Naive thymus-derived CD8-positive, alpha-beta T cell (primary cell): ENCODE measurements at places on chromosomes 3 and 15.

- DNase-seq: no peak
- H3K27me3 ChIP-seq: no peaks in the 10 kb centered on the region
- no peaks in the 10 kb centered on the region for H3K36me3 ChIP-seq
- no peak overlapping the region for H3K4me3 ChIP-seq
- H3K4me1 ChIP-seq: peaks cover 3% of the 10 kb centered on the region
- no peak overlapping the region for H3K27ac ChIP-seq
Observed at GRCh38 chr3:177330779-177331178, 133.5 kb upstream of the TBL1XR1 start.

- peaks cover 69% of the 10 kb centered on the region for H3K4me1 ChIP-seq
- H3K36me3 ChIP-seq: no peaks in the 10 kb centered on the region
- H3K27ac ChIP-seq: peak overlapping the region; percentile 83
- peak overlapping the region; percentile 28 for H3K4me3 ChIP-seq
- no peak for DNase-seq
Observed at GRCh38 chr3:177642042-177642803, 444.9 kb upstream of the TBL1XR1 start.

DNA sequence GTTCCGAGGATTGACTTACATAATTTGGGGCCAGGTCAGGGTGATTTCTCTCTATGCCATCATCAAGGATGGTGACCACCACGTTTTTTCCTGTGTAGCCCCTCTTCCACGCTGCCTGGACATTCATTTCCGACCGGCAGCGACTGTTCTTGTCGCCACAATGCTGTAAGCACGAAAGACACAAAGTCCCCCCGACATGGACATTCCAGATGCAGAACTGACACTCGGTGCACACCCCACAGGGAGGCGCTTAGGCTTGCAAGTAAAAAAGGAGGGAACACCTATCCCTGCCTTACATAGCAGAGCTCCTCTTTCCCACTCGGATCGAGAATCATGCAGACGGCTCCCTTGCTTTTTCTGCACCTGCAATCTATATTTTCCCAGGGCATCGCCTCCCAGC is 58.2 kb downstream of the PCSK6 start:
- H3K4me1 ChIP-seq: no peaks in the 10 kb centered on the region
- peaks cover 2% of the 10 kb centered on the region for H3K27me3 ChIP-seq
- no peaks in the 10 kb centered on the region for H3K36me3 ChIP-seq
- no peak overlapping the region for H3K4me3 ChIP-seq

- no peaks in the 10 kb centered on the region for H3K27me3 ChIP-seq
- peaks cover 51% of the 10 kb centered on the region for H3K4me1 ChIP-seq
- H3K27ac ChIP-seq: peak within 1 kb of the TSS; percentile 100
- H3K36me3 ChIP-seq: no peaks in the 10 kb centered on the region
- DNase-seq: peak; percentile 87
Observed at GRCh38 chr3:143001369-143002082, at the start of gene U2SURP. Gene U2SURP (plus strand): TSS chr3:143001570. CDS start chr3:143001629, 59 bp downstream.

GRCh38 chr3:157532529-157533297 is 29.5 kb upstream of the VEPH1 start:
- no peaks in the 10 kb centered on the region for H3K4me1 ChIP-seq
- H3K27ac ChIP-seq: no peak overlapping the region
- no peaks in the 10 kb centered on the region for H3K36me3 ChIP-seq
- no peak for DNase-seq
- no peaks in the 10 kb centered on the region for H3K27me3 ChIP-seq
- no peak overlapping the region for H3K4me3 ChIP-seq

GRCh38 chr3:14235003-14235911 is 56.6 kb downstream of the LSM3 start:
- peaks cover 53% of the 10 kb centered on the region for H3K27me3 ChIP-seq
- no peak for DNase-seq
- no peak overlapping the region for H3K4me3 ChIP-seq
- H3K36me3 ChIP-seq: peaks cover 11% of the 10 kb centered on the region
- H3K27ac ChIP-seq: no peak overlapping the region

- peak overlapping the region; percentile 95 for H3K27ac ChIP-seq
- peaks cover 30% of the 10 kb centered on the region for H3K4me1 ChIP-seq
- H3K36me3 ChIP-seq: no peaks in the 10 kb centered on the region
- H3K27me3 ChIP-seq: no peaks in the 10 kb centered on the region
Observed at GRCh38 chr15:40105517-40106202, 3.0 kb downstream of the BMF start.

GRCh38 chr15:101600035-101600434 is 52.1 kb downstream of the TM2D3 start:
- H3K4me1 ChIP-seq: peaks cover 2% of the 10 kb centered on the region
- no peak overlapping the region for H3K27ac ChIP-seq
- no peak for DNase-seq
- peaks cover 4% of the 10 kb centered on the region for H3K36me3 ChIP-seq
- peaks cover 67% of the 10 kb centered on the region for H3K27me3 ChIP-seq
- H3K4me3 ChIP-seq: no peak overlapping the region

- no peak overlapping the region for H3K4me3 ChIP-seq
- H3K27ac ChIP-seq: peak overlapping the region; percentile 28
- no peaks in the 10 kb centered on the region for H3K36me3 ChIP-seq
- H3K27me3 ChIP-seq: no peaks in the 10 kb centered on the region
Observed at GRCh38 chr3:133443649-133444422, 44.0 kb downstream of the BFSP2 start.

DNA sequence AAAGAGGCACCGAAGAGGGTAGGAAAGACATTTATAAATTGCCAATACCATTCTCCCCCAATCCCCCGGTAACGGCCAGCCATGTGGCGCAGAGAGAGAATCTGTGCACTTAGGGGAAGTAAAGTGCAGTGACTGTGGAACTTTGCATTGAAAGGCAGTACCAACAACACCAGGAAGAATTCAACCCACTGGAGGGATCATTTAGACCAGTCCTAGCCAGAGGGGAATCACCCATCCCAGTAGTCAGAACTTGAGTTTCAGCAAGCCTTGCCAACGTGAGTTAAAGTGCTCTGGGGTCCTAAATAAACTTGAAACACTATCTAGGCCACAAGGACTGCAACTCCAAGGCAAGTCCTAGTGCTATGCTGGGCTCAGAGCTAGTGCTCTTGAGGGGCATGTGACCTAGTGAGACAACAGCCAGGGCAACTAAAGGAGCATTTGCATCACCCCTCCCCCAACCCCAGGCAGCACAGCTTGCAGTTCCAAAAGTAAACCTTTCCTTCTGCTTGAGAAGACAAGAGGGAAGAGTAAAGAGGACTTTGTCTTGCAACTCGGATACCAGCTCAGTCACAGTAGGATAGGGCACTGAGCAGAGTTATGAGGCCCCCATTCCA is 15.0 kb downstream of the CEP70 start:
- no peak for DNase-seq
- H3K36me3 ChIP-seq: peaks cover 25% of the 10 kb centered on the region
- peak overlapping the region; percentile 30 for H3K27ac ChIP-seq
- no peak overlapping the region for H3K4me3 ChIP-seq
- H3K27me3 ChIP-seq: no peaks in the 10 kb centered on the region

DNA sequence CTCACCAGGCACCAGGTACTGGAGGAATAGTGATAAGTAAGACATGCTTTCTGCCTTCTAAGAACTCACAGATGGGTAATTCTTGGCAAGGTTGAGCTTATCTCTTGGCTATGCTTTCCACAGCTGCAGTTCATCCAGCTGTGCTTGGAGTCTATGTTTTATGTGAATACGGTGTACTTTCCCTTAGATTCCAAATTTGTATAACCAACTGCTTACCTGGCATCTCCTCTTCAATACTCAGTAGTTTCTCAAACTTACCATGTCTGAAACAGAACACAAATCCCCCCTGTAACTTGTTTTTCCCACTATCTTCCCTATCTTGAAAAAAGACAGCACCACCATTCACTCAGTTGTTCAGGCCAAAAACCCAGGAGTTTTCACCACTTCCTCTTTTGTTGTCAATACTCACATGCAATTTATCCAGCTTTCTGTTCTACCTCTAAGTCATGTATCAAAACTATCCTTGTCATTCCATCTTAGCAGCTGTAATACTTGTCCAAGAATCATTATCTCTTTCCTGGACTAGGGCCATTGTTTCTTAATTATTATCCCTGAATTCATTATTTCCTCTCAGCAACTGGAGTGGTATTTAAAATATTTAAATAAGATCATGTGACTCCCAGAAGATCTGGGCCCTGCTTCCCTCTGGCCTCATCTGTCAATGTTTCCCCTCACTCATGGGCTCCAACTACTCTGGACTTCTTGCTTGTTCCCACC is 32.6 kb downstream of the COL6A5 start:
- H3K36me3 ChIP-seq: no peaks in the 10 kb centered on the region
- H3K4me3 ChIP-seq: no peak overlapping the region
- no peak overlapping the region for H3K27ac ChIP-seq

GRCh38 chr3:133610031-133610430 is 36.5 kb downstream of the CDV3 start:
- H3K27me3 ChIP-seq: no peaks in the 10 kb centered on the region
- H3K27ac ChIP-seq: no peak overlapping the region
- H3K4me3 ChIP-seq: no peak overlapping the region
- peaks cover 14% of the 10 kb centered on the region for H3K36me3 ChIP-seq
- no peak for DNase-seq

DNA sequence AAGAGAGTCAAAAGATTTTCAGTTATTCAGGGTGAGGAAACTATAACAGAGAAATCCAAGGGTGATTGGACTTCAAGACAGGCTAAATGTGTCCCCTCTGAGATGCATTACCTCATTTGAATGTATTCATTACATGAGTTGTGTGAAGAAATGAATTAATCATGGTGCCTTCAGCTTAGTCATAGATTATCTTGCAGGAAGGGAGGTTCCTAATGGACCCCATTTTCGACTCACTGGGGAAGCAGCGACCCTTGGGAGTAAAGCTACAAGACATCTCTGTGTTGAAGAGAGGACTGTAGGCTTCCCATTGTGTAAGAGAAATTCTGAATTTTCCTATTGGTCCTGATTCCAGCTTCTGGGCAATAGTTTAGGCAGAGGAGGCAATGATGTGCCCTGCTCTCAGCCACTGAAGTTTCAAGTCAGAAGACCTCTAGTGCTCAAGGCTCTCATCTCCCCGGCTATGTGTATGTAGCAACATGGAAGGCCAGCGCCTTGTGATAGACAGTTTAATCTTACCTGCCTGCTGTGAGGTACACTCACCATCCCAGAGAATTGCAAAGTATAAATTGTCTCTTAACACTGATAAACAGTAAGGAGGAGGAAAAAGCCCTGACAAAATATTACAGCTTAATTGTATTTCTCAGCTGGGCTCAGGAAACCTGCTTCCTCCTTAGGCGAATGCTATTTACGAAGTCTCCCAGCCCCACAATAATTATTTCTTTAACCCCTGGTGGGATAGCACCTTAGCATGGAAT is 133.8 kb downstream of the PDCD6IP start:
- H3K27ac ChIP-seq: no peak overlapping the region
- no peaks in the 10 kb centered on the region for H3K4me1 ChIP-seq
- DNase-seq: no peak
- H3K36me3 ChIP-seq: no peaks in the 10 kb centered on the region
- H3K4me3 ChIP-seq: no peak overlapping the region

DNA sequence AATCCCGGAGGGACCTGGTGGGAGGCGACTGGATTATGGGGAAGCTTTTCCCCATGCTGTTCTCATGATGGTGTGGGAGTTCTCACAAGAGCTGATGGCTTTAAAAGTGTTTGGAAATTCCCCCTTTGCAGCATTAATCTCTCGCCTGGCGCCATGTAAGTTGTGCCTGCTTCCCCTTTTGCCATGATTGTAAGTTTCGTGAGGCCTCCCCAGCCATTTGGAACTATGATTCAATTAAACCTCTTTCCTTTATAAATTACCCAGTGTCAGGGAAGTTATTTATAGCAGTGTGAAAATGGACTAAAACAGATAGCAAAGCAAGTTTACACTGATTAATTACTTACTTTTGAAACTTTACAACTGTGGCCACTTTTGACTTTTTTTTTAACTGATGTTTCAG is 10.6 kb upstream of the U2SURP start:
- H3K27me3 ChIP-seq: peaks cover 3% of the 10 kb centered on the region
- no peaks in the 10 kb centered on the region for H3K4me1 ChIP-seq
- no peak overlapping the region for H3K27ac ChIP-seq
- no peaks in the 10 kb centered on the region for H3K36me3 ChIP-seq
- DNase-seq: no peak

GRCh38 chr3:3629911-3630310 is 169.3 kb upstream of the LRRN1 start:
- no peak for DNase-seq
- H3K27me3 ChIP-seq: no peaks in the 10 kb centered on the region
- no peaks in the 10 kb centered on the region for H3K36me3 ChIP-seq
- no peak overlapping the region for H3K27ac ChIP-seq
- H3K4me3 ChIP-seq: no peak overlapping the region
- H3K4me1 ChIP-seq: no peaks in the 10 kb centered on the region

DNA sequence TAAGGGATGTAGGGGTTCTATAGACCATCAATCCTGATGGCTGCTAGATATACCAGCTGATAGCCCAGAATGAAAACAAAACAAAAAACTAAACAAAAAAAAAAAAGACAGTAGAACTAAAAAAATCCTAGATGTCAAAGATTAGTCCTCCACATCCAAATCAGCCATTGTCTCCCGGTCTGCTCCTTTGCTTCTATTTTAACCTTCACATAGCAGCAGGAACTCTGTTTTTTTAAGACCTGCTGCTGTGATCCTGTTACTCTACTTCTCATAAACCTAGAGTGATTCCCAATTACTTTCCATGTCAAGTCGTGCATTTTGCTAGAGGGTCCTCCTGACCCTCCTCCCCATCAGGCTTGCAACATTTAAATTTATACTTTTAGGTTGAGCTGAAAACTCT is 2.5 kb downstream of the IFT122 start:
- no peak overlapping the region for H3K4me3 ChIP-seq
- peak overlapping the region; percentile 99 for H3K27ac ChIP-seq

DNA sequence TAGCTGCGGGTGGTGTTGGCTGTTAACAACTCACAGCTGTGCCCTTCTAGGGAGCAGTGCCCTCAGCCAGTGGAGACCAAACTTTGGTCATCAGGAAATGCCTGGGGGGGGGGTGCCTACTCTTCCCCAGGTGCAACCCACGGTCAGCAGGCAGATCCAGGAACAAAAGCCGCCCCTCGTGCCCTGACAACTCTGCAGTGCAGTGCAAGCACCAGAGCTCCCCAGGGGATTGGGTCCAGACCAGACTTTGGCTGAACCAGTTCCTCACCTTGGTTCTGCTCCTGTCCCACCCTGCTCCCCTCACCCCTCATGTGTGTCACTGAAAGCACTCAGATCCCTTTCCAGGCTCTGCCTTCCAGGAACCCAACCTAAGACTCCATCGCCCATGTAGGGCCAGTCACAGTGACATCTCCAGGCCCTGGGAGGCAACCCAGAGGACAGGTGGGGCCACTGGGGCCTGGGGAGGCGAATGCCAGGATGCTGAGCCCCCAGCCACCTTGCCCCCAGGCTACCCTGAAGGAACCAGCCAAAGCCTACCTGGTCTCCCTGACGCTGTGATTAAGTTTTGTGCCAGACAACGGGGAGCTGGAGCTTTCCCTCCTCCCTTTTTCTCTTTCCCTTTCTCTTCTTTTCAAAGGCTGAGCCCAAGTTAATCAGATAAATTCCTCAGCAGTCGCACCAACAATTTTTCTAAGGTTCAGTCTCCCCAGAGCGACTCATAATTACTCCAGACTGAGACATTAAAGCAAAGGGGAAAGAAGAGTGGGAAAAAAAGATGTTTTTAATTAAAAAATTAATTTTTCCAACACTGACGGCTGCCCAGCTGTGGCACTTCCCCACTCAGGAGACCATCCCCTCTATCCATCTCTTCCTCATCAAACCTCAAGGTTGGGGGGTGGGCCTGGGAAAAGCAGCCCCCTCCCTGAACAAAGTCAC is 207.5 kb upstream of the LINGO1 start:
- DNase-seq: no peak
- H3K4me3 ChIP-seq: no peak overlapping the region
- no peaks in the 10 kb centered on the region for H3K36me3 ChIP-seq
- peaks cover 5% of the 10 kb centered on the region for H3K4me1 ChIP-seq
- H3K27me3 ChIP-seq: peaks cover 18% of the 10 kb centered on the region
- no peak overlapping the region for H3K27ac ChIP-seq

GRCh38 chr3:190121061-190121377 is 322 bp upstream of the P3H2 start:
- H3K27me3 ChIP-seq: peaks cover 79% of the 10 kb centered on the region
- peaks cover 10% of the 10 kb centered on the region for H3K4me1 ChIP-seq
- H3K36me3 ChIP-seq: no peaks in the 10 kb centered on the region
- no peak overlapping the region for H3K27ac ChIP-seq
- no peak for DNase-seq
